Fibroblast of skin of abdomen (primary cell): ENCODE measurements at places on chromosomes 11 and 22.

DNA sequence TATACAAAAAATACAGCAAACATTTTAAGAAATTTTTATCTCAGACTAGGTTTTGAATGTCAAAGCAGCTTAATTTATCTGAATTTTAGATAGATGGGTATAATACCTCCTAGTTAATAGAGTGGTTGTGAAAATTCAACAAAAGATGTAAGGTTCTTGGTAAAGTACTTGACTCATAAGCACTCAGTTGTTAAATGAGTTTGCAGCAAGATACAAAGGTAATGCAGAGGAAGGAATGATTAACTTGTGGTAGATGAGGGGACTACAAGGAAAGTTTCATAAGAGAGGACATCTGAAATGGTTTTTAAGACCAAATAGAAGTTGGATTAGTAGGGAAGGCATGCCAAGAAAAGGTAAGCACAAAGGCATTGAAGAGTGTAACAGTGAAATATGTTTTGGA is 37.4 kb downstream of the PPME1 start:
- DNase-seq: no peak

- peak; percentile 56 for DNase-seq
These were observed 188.9 kb downstream of the ST3GAL4 start for GRCh38 chr11:126544108-126545056.

DNA sequence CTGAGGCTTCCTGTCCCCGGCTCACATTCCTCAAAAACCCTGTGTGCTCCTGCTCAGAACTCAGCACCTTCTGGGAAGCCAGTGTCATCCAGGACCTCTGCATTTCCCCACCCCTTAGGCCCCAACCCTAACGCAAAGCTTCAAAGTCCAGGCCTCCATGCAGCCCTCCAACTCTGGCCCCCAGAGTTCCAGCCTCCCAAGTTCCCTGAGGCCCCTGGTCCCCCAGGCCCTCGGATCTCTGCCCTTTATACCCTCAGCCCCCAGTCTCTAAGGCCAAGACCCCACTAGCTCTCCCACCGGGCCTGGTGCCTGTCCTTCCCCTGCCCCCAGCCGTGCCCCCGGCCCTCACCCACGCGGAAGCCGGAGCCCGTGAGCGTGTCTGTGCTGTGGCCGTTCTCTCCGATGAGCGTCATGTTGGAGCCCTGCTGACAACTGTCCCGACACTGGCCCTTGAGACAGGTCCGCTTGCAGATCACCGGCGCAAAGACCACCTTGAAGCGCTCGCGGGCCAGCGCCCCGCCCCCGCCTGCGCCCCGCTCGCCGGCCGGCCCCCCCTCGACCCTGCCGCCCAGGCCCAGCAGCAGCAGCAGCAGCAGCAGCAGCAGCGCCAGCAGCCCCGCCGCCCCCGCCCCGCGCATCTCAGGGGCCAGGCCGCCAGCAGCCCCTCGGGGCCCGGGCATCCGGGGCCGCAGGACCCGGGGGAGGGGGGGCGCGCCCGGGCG is 718 bp downstream of the LTBP3 start:
- DNase-seq: no peak

DNA sequence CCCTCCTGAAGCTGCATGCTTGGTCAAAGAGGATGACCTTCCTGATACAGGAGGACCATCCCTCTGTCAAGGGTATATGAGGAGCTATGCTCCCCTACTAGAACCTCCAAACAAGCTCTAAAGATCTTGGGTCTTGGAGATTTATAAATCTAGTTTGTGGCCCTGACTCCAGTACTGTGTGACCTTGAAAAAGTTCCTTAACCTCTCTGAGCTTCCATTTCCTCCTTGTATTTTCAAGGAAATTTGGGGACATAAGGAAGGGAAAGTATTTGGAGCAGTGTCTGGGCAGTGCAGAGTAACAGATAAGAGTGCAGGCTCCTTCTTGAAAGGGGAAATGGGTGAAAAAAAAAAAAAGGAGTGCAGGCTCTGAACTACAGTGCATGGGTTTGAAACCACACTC is 45.9 kb downstream of the CHRDL2 start:
- no peak for DNase-seq

DNA sequence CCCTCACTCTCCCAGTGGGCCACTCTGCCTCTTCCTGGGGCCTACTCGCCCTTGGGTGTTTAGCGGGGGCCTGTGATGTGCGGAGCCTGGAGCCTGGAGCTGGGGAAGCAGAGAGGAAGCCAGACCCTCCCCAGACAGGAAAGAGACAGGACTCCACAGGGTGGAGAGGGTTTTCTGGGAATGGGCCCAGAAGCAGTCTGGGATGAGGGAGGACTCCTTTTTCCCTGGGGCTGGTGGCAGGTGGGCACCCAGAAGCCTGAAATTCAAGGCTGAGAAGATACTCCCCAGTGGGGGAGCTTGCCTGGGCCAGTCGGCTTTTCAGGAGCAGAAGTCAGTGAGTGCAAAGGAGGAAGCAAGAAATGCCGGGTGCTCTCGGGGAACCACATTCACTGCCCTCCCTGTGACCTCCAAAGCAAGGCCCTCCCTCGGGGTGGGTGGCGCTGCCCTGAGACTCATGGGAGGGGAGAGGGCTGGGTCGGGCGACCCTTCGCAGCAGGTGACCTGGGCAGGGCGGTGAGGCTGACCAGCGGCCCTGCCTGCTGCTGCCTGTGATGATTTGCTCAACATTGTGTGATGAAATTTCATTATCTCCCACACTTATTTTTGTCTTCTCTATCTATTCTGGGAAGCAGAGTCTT is 1377.4 kb downstream of the BRD1 start:
- no peak for DNase-seq

DNA sequence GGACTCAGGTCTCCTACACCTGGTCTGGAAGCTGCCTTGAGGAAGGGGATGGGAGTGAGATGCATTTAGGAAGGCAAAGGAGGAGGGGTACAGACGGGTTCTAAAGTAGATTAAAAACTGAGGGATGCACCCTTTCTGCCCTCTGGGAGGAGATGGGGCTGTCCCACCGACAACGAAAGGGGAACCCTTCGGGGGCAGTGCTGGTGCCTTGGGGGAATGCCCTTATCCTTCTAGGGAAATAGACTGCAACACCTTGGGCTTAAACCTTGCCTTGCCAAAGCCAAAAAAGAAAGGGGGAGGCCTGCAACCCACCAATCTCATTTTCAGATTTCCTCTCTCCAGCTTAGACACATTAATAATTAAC is 89.8 kb downstream of the PLEKHA7 start:
- DNase-seq: no peak

DNA sequence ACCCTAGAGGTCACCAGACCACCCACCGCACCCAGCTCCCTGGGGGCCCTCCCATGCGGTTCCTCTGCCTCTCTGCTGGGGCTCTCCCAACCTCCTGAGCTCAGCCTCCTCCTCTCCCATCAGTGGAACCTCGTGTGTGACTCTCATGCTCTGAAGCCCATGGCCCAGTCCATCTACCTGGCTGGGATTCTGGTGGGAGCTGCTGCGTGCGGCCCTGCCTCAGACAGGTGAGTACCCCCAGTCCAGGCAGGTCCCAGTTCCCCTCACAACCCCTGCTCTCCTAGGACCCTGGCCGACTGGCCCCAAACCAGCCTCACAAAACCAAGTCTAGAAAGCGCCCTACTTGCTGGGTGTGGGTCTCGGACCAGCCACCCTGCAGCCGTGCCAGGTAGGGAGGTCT is 1.6 kb downstream of the SLC22A12 start:
- no peak for DNase-seq

DNA sequence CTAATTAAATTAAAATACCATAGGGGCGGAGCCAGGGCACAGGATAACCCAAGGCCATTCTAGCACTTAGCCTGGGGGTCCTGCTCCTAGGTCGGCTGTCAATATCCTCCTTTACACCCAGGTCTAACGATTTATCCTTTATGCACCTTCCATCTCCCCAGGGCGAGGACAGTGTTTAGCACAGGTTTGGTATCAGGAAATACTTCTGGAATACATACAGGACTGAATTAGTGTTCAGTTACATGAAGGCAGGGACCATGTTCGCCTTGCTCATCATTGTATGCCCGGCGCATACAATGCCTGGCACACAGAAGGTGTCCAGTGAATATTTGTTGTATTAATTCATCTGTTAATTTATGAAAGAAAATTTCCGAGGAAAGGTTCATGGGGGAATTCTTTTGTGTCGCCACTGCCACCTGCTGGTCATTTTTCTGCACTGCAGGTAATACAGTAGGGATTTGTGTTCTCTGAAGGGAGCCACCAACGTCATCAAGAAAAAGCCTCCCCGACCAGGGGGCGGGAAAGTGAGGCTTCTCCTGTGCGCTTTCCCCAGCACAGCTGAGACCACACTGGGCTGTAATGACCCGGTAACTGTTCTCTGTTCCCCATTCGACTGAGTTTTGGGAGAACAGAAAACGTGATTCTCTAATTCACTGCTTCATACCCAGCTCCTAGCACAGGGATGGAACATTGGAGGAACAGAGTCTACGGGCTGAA is 68.7 kb upstream of the ASPHD2 start:
- DNase-seq: peak; percentile 69

GRCh38 chr11:34492806-34493414 is 20.7 kb downstream of the ELF5 start:
- DNase-seq: peak; percentile 66

DNA sequence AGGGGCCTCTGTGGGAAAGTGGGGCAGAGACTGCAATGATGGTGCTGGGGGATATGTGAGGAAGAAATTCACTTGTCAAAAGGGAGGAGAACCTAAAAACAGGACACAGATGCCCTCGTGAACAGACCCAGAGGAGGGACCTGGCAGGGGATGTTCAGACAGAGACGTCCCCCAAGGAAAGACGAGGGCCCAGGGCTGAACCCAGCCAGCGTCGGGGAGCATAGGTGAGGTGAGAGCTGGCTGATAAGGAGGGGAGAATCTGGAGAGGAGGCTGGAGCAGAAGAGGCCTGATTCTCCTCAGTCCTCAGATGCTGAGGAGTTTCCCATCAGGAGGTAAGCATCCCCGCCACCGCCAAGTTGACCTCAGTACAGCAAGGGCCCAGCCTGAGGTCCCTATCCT is 31.4 kb downstream of the IGLL5 start:
- no peak for DNase-seq

GRCh38 chr22:42018224-42018623 is 19.6 kb downstream of the WBP2NL start:
- DNase-seq: no peak

DNA sequence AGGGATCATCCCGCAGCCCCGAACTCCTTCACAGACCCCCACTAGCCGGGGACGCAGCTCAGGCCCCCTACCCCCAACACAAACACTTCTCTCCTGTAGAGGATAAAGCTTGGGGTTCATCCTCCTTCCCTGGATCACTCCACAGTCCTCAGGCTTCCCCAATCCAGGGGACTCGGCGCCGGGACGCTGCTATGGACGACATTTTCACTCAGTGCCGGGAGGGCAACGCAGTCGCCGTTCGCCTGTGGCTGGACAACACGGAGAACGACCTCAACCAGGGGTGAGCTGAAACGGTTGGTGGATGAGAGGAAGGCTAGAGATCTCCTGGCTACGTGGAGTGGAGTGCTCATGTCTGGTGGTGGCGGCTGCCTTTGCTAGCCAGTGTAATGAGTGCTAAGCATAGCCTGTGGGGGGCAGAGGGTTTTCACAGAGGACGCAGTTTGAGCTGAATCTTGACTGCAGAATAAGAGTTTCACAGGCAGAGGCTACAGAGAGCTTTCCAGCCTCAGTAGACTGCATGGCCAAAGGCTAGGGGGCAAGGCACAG is 580 bp downstream of the ILK start:
- peak; percentile 63 for DNase-seq

GRCh38 chr11:100294748-100295147 is 392.3 kb upstream of the ARHGAP42 start:
- DNase-seq: no peak

- DNase-seq: peak; percentile 16
These were observed 539 bp downstream of the EIF4ENIF1 start for GRCh38 chr22:31488988-31489617.

DNA sequence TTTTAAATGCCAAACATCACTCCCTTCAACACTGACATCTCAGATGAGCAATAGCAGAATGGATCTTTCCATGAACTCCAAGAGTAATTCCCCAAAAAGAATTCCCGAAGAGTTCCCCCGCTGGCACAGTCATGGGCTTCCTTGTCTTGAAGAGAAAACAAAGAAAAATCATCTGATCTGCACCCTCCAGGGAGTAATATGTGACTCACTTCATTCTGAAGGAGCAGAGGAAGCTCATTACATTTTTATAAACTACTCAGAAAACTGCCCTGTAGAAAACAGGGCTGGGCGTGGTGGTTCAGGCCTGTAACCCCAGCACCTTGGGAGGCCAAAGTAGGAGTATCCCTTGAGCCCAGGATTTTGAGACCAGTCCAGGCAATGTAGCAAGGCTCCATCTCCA is 35.7 kb downstream of the CELSR1 start:
- peak; percentile 65 for DNase-seq

GRCh38 chr22:45424241-45424731 is 10.8 kb downstream of the RIBC2 start:
- no peak for DNase-seq

GRCh38 chr11:119029340-119030028 is 1.2 kb downstream of the SLC37A4 start:
- DNase-seq: no peak

- no peak for DNase-seq
These were observed 52.2 kb upstream of the PAX6 start for GRCh38 chr11:31863170-31863832.

- DNase-seq: peak; percentile 79
These were observed 9.5 kb downstream of the FOLR3 start for GRCh38 chr11:72144807-72145565.

GRCh38 chr11:96314326-96315020 is 28.5 kb downstream of the MAML2 start:
- peak; percentile 72 for DNase-seq

GRCh38 chr11:127962416-127962815 is 624.9 kb downstream of the ETS1 start:
- no peak for DNase-seq

- DNase-seq: no peak
These were observed 4.6 kb upstream of the DNAL4 start for GRCh38 chr22:38798496-38798895.

DNA sequence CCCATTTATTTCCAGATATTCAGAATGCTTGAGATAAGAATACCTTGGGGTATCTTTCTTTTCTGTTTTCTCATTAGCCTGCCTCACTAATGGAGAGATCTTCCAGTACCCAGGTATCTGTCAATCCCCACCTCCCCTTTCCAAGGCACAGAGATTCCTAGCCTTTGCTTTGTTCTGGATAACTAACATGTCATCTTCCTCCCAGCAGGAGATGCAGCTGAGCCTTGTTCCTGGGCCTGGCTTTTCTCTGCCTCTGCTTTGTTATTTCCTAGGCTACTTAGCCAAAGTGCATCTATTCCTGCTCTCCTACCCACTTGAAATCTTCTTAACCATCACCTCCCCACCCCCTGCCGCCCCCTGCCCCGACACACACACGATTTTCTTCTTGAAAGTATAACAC is 297.1 kb downstream of the NELL1 start:
- DNase-seq: no peak
